ENCODE measurements at places on chromosomes 7 and 10.

- no peak for DNase-seq
Measured at GRCh38 chr7:90290244-90291113, 30.6 kb downstream of the FAM237B start.

- no peak for DNase-seq
Measured at GRCh38 chr10:75191821-75192568, 18.6 kb upstream of the VDAC2 start.

GRCh38 chr10:63237396-63237795 is 104.3 kb downstream of the NRBF2 start:
- DNase-seq = no peak

GRCh38 chr10:77605466-77605865 is 32.1 kb downstream of the KCNMA1 start:
- DNase-seq = no peak

GRCh38 chr7:41114131-41114530 is 588.8 kb downstream of the INHBA start:
- no peak for DNase-seq

- no peak for DNase-seq
Measured at GRCh38 chr10:49005270-49005669, 65.6 kb upstream of the LRRC18 start.

DNA sequence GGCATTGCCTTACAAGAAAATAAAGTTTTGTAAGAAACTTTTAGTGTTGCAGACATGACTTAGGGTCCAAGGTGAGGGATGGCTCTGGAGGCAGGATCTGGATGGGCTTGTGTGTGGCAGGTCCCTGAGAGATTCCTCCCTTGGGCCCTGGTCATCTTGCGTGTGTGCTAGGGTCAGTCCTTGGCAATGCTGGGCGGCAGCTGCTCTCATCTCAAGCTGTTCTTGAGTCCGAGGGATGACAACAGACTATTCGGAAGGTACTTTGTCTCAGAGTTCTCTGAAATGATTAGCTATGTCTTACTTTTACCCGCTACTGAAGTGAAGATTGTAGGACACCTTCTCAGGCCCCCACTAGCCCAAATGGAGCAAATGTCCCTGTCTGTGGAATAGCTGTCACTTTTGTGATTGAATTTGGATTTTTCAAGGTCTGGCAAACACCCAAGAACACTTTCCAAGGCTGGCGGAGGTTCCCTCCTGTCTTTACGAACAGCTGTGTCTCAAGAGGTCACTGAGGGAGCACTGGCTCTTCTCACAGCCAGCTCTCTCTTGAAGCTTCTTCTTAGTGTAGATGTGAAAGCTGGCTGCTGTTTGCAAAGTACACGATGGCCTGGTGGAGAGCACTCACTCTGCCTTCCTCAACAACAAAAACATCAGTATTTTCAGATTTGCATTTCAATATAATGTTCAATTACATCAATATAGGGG is 253.6 kb downstream of the STK31 start:
- DNase-seq = no peak

- no peak for DNase-seq
Measured at GRCh38 chr10:10755490-10755889, 262.2 kb upstream of the CELF2 start.

Data from stimulated activated CD4-positive, alpha-beta T cell treated with anti-CD3 and anti-CD28 coated beads, Interleukin-1b, Interleukin-23, amount 100 ng/mL, for 1 hour (primary cell).